Ovary (tissue), 10 donors: ENCODE measurements at places on chromosomes 5 and 9. TPM values are rescaled to one million over a fixed set of nuclear protein-coding genes. Genes with fewer than 3 reads are reported as not detected.

Gene UGT3A1
- not detected for total RNA-seq

Gene TRIM52
- 14.2 TPM for total RNA-seq

Gene STPG3
- not detected for total RNA-seq

Gene CDO1
- total RNA-seq: 24.7 TPM

Gene ARL14EPL
- not detected for total RNA-seq

Gene TUSC1
- 16.6 TPM for total RNA-seq

Gene NPR3
- total RNA-seq: 2.9 TPM

Gene RIGI
- 8.8 TPM for total RNA-seq

GRCh38 chr5:180673371-180674089 is 24.1 kb upstream of the FLT4 start:
- no peak for DNase-seq
- no peak overlapping the region for H3K4me3 ChIP-seq
- H3K27me3 ChIP-seq: no peaks in the 10 kb centered on the region
- no peaks in the 10 kb centered on the region for H3K4me1 ChIP-seq
- H3K36me3 ChIP-seq: no peaks in the 10 kb centered on the region
- H3K27ac ChIP-seq: no peak overlapping the region

DNA sequence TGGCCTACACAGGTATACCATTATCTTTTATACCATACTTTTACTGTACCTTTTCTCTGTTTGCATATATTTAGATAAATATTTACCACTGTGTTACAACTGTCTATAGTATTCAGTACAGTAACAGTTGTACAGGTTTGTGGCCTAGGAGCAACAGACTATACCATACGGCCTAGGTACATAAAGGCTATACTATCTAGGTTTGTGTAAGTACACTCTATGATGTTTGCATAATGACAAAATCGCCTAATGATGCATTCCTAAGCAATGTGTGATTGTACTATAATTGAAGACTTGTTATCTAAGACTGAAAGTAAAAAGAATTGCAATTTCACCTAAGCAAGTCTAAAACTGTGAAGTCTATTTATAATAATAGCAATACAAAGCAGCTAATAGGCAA is 3.9 kb downstream of the C9orf72 start:
- no peaks in the 10 kb centered on the region for H3K36me3 ChIP-seq
- no peak for DNase-seq
- no peak overlapping the region for H3K4me3 ChIP-seq
- H3K4me1 ChIP-seq: peaks cover 2% of the 10 kb centered on the region
- H3K27ac ChIP-seq: no peak overlapping the region

DNA sequence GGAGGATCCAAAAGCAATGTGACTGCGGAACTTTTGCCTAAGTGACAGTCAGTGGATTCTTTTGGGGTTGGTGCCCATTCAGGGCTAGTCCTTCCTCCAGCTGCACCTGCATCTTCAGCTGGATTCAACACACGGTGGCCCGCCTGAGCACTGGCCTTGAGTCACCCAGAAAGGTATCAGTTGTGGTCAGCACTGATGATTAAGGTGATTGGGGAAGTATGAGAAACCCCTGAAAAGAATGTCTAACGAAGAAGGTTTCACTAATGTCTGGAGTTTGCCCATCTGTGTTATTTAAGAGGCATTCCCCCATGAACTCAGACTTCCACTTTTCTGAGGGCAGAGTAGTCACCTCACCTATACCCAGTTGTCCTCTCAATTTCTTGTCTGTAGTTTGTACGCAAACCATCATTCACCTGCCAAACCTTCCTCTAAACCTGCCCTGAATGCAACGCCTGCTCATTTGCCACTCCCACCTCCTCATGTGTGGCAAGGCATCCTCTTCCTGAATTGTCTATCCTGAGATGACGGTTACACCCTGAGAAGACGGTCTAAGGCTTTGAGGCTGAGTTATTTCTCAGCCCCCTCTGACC is 27.2 kb downstream of the CSF2 start:
- no peaks in the 10 kb centered on the region for H3K27me3 ChIP-seq
- no peaks in the 10 kb centered on the region for H3K4me1 ChIP-seq
- no peak overlapping the region for H3K27ac ChIP-seq
- H3K4me3 ChIP-seq: no peak overlapping the region

- H3K36me3 ChIP-seq: no peaks in the 10 kb centered on the region
- no peak overlapping the region for H3K4me3 ChIP-seq
- no peak overlapping the region for H3K27ac ChIP-seq
- no peak for DNase-seq
- no peaks in the 10 kb centered on the region for H3K4me1 ChIP-seq
Measured at GRCh38 chr9:68500457-68501381, 40.0 kb downstream of the TMEM252 start.

DNA sequence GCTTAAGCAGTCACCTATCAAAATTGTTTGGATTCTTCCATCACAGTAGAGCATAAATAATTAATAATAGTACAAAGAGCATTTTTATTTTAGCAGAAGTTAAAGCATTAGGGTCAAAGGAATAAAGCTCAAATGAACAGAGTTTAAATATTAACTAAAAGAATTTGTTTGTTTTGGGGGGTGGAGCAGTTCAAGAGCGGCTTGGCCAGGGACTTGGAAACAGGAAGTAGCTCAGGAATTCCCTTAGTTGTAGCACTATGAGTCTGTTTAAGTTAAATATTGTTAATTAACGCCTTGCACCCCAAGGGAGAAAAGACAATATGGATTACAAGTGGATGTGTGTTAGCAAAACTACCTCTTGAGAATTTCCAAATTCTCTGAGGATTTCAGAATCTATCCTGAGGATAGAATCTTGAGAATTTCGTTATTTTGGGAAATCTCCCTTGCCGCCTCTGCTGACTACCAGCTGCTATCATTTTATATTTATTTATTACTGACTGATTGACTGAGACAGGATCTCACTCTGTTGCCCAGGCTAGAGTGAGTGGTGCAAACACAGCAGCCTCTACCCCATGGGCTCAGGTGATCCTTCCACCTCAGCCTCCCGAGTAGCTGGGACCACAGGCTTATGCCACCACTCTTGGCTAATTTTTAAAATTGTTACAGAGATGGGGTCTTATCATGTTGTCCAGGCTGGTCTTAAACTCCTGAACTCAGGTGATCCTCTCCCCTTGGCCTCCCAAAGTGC is 96.7 kb upstream of the CHD1 start:
- no peaks in the 10 kb centered on the region for H3K36me3 ChIP-seq
- H3K27me3 ChIP-seq: no peaks in the 10 kb centered on the region
- DNase-seq: no peak

GRCh38 chr5:169875091-169875728 is 105.1 kb downstream of the INSYN2B start:
- H3K27me3 ChIP-seq: no peaks in the 10 kb centered on the region
- no peaks in the 10 kb centered on the region for H3K4me1 ChIP-seq
- no peak for DNase-seq
- H3K27ac ChIP-seq: no peak overlapping the region
- H3K36me3 ChIP-seq: no peaks in the 10 kb centered on the region

DNA sequence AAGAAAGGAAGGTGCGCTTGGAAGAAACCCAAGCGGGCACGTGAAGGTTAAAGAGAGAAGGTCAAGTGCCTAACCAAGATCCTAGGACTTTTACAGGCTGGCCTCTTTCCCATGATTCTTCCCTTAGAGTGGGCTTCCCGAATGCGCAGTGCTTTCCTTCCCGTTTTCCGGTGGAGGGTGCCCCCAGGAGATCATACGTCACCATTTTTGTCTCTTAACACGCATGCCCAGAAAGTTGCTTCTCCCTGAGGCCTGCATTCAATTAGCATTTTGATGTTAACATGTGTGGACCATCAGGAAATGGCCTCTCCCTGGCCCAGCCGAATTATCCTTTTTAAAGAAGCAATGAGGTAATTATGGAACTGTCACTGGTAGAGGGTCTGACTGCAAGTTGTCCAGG is 1.9 kb upstream of the RUSC2 start:
- no peak for DNase-seq
- no peaks in the 10 kb centered on the region for H3K27me3 ChIP-seq
- no peaks in the 10 kb centered on the region for H3K36me3 ChIP-seq
- peaks cover 8% of the 10 kb centered on the region for H3K4me1 ChIP-seq
- H3K27ac ChIP-seq: no peak overlapping the region

- peaks cover 3% of the 10 kb centered on the region for H3K4me1 ChIP-seq
- no peak overlapping the region for H3K4me3 ChIP-seq
- no peaks in the 10 kb centered on the region for H3K27me3 ChIP-seq
- DNase-seq: no peak
- H3K36me3 ChIP-seq: no peaks in the 10 kb centered on the region
Measured at GRCh38 chr5:137617528-137618205, 118.2 kb downstream of the KLHL3 start.

GRCh38 chr9:5089737-5090136 is 95.7 kb downstream of the INSL6 start:
- no peak for DNase-seq
- H3K27ac ChIP-seq: no peak overlapping the region
- H3K4me1 ChIP-seq: no peaks in the 10 kb centered on the region
- H3K4me3 ChIP-seq: no peak overlapping the region
- no peaks in the 10 kb centered on the region for H3K27me3 ChIP-seq

- H3K4me1 ChIP-seq: peaks cover 5% of the 10 kb centered on the region
- no peaks in the 10 kb centered on the region for H3K27me3 ChIP-seq
- H3K27ac ChIP-seq: no peak overlapping the region
- peaks cover 2% of the 10 kb centered on the region for H3K36me3 ChIP-seq
- DNase-seq: no peak
Measured at GRCh38 chr5:132764671-132765238, 12.3 kb downstream of the SEPTIN8 start.

- H3K4me1 ChIP-seq: peaks cover 1% of the 10 kb centered on the region
- DNase-seq: no peak
- H3K27me3 ChIP-seq: no peaks in the 10 kb centered on the region
- H3K36me3 ChIP-seq: no peaks in the 10 kb centered on the region
- no peak overlapping the region for H3K4me3 ChIP-seq
Measured at GRCh38 chr9:112817860-112818203, 67.3 kb downstream of the SNX30 start.

- no peaks in the 10 kb centered on the region for H3K27me3 ChIP-seq
- no peaks in the 10 kb centered on the region for H3K36me3 ChIP-seq
- no peaks in the 10 kb centered on the region for H3K4me1 ChIP-seq
- no peak overlapping the region for H3K4me3 ChIP-seq
Measured at GRCh38 chr9:118595719-118596305, 773.4 kb downstream of the BRINP1 start.

GRCh38 chr5:139188558-139189270 is 9.5 kb downstream of the SIL1 start:
- no peaks in the 10 kb centered on the region for H3K27me3 ChIP-seq
- peaks cover 8% of the 10 kb centered on the region for H3K4me1 ChIP-seq
- no peaks in the 10 kb centered on the region for H3K36me3 ChIP-seq
- H3K27ac ChIP-seq: no peak overlapping the region
- no peak for DNase-seq

DNA sequence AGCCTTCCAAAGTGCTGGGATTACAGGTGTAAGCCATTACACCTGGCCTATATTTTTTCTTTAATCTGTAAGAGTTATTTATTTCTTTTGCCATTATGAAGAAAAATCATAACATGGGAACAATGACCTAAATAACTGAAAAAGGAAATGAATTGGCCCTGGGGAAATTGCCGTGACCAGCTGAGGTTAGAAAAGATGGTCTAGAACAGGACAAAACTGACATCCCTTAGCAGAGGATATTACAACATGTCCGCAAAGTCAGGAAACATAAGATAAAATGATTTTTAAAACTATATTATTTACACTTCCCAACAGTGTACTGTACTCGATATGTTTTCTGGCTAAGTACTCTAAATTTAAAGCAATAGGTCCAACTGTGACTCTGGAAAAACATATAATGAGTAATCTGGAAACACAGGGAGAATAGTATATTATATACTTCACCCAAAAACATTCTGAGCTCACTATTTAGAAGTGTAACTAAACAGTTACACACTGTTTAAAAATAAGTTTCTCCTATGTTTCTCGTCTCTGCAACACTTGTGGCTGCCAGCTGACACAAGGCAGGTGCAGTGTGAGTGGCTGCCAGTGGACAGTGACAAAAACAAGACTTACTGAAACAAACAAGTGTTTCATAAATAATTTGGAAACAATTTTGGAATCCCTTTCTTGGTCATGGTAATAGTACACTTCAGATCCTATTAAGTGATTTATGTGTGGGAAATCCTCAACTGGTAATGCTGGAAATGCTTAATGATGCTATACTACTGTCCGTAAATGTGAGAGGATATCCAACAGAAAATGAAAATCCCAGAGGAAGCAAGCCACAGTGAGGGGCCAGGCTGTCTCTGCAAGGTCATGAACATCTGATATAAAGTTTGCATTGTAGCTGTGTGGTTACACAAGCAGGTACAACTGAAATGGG is 69.1 kb downstream of the C9orf85 start:
- no peaks in the 10 kb centered on the region for H3K4me1 ChIP-seq
- H3K36me3 ChIP-seq: no peaks in the 10 kb centered on the region
- H3K27me3 ChIP-seq: no peaks in the 10 kb centered on the region
- H3K27ac ChIP-seq: no peak overlapping the region
- DNase-seq: no peak

- H3K36me3 ChIP-seq: no peaks in the 10 kb centered on the region
- H3K27ac ChIP-seq: peak overlapping the region; percentile 44
- DNase-seq: no peak
- peaks cover 17% of the 10 kb centered on the region for H3K4me1 ChIP-seq
- H3K4me3 ChIP-seq: peak overlapping the region; percentile 53
Measured at GRCh38 chr9:136050701-136051452, 44.2 kb downstream of the NACC2 start.

DNA sequence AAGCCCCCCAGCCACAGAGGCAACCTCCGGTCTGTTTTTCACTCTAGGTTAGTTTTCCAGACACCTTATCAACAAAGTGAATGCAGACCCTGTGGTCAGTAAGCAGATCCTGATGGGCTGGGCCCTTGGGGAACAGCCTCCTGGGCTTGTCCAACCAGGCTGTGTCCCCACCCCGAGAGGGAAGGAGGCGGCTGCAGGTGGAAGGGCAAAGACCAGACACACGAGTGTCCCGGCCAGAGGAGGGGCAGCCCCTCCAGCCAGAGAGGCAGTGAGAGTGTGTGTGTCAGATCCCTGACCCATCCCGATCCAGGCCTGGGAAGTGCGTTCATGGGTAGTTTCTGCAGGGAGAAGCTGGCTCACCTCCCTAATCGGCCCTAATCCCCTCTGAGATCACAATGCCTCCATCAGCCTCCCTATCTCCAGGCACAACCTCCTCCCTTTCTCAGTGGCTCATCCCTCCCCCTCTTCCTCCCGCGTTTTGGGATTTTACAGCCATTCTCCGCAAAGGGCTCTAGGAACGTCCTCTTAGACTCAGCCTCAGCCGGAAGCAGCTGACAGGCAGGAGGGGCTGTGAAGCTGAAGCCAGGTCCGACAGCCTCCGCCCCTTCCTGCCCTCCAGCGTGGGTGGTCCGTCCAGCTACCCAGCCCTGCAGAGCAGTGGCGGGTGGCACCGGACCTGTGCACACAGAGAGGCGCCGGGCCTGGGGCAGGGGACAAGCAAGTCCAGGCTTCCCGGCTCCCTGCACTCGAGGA is 9.7 kb downstream of the SLC12A7 start:
- no peak overlapping the region for H3K27ac ChIP-seq
- H3K36me3 ChIP-seq: no peaks in the 10 kb centered on the region
- H3K4me1 ChIP-seq: peaks cover 15% of the 10 kb centered on the region
- H3K27me3 ChIP-seq: no peaks in the 10 kb centered on the region
- no peak overlapping the region for H3K4me3 ChIP-seq

GRCh38 chr9:37126214-37126788 is 5.9 kb downstream of the ZCCHC7 start:
- no peak overlapping the region for H3K27ac ChIP-seq
- no peaks in the 10 kb centered on the region for H3K27me3 ChIP-seq
- H3K4me3 ChIP-seq: no peak overlapping the region
- DNase-seq: no peak
